ENCODE measurements at places on chromosomes 7 and 10. TPM values are rescaled to one million over a fixed set of nuclear protein-coding genes. Genes with fewer than 3 reads are reported as not detected.
A peak's percentile ranks its signal among the peaks of the same experiment; 100 is the strongest.

Gene CARD11
- 35.8 TPM for total RNA-seq

Gene EZH2
- total RNA-seq, result 3.7 TPM

Gene FAS
- 18.8 TPM for total RNA-seq

Gene MKX
- 5.2 TPM for total RNA-seq

- no peak for DNase-seq
These were observed 30.0 kb downstream of the SLC26A4 start for GRCh38 chr7:107690611-107691010.

DNA sequence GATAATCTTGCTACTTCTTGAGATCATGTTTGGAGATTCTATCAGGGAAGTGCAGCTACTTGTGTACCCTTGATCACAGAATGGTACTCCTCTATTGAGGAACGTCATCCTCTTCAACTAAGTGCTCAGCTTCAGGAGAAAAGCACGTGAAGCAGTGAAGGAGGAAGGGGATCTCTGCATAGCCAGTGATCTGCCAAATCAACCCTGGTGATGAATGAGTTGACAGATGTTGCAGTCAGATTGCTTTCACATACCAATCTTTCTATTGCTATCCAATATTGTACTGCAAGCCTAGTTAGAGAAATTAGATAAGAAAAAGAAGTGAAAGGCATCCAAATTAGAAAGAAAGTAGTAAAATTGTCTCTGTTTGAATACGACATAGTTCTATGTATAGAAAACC, 309.4 kb downstream of the TWIST1 start:
- no peak for DNase-seq

DNA sequence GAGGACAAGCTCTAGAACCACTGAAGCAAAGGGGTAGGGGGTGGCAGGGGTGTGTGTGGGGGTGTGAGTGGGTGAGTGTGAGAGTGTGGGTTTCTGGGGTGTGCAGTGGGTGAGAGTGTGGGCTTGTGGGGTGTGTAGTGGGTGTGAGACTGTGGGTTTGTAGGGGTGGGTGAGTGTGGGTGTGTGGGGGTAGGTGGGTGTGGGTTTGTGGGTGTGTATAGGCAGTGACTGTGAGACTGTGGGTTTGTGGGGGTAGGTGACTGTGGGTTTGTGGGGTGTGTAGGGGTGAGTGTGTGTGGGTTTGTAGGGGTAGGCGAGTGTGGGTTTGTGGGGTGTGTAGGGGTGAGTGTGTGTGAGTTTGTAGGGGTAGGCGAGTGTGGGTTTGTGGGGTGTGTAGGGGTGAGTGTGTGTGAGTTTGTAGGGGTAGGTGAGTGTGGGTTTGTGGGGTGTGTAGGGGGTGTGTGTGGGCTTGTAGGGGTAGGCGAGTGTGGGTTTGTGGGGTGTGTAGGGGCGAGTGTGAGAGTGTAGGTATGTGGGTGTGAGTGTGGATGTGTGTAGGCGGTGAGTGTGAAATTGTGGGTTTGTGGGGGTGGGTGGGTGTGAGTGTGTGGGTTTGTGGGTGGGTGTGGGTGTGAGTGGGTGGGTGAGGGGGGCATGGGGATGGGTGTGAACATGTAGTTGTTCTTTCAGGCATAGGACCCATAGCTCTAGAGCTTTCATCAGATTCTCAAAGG, 8.8 kb downstream of the NOS3 start:
- no peak for DNase-seq

GRCh38 chr10:107631876-107632275, 467.4 kb upstream of the SORCS1 start:
- no peak for DNase-seq

DNA sequence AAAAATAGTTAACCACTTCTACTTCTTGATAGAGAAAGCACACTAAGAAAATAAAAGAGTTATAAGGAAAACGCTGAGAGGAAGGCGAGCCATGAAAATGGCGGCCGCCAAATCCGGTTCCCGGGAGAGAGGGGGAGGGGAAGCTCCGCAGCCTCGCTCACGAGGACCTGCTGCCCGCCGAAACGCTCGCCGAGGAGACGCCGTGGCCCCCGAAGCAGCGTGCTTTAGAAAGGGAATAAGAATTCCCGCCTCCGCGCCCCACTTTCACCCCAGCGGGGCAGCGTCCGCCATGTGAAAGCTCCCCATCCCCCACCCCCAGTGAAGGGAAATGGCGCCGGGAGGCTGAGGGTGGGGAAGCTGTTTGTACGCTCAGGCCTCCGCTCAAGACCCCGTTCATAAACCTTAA, 505 bp downstream of the HNRNPA2B1 start:
- DNase-seq, result peak; percentile 74

DNA sequence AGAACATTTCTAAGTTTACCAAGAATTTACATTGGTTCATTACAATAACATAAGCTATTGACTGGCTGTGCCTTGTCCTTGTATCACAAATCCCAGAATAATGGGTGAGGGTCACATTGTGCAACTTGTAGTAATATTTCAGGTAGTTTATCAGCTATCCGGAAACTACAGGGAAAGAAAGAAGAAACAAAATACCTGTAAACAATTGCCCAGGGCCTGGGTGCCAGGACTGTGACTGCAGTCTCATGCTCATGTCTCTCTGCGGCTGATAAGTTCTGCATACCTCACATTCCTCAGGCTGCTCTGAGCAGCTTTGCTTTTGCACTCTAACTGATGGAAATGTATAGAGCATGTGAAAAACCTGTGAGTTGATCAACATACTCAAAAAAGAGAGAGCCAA, 131.8 kb upstream of the TRIM24 start:
- DNase-seq, result no peak

DNA sequence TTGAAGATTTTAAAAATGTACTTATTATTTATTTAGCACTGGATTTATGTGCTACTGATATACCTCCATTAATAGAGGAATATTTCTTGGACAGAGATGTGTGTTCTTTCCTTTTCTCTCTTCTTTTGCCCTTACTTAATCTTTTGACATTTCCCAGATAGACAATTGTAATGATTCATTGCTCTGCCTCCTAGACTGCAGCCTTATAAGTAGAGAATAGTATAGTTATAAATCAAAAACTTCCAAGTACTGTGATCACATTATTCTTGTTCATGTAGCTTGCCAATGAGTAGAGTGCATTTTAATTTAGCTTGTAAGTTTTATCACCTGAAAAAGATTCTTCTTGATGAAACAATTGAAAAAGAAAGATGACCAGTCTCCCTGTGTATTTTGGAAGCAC, 47.6 kb downstream of the CASD1 start:
- no peak for DNase-seq

GRCh38 chr7:92794391-92794790, 42.0 kb downstream of the CDK6 start:
- DNase-seq, result no peak

DNA sequence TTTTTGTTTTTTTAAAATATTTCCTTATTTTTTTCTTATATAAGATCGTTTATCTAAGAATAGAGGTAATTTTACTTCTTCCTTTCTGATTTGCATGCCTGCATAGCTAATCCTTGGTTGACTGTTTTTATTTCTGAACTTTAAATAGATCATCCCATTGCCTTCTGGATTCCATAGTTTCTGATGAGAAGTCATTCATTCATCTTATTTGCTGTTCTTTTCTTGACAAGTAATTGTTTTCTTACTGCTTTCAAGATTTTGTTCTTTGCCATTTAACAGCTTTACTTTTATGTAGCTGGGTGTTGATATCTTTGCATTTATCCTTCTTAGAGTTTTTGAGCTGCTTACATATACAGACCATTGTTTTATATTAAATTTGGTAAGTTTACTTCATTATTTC, 437.9 kb downstream of the SDK1 start:
- no peak for DNase-seq

GRCh38 chr7:148727501-148728278, 29.0 kb downstream of the CUL1 start:
- no peak for DNase-seq

- DNase-seq, result no peak
These were observed 73.0 kb upstream of the LEP start for GRCh38 chr7:128167791-128168666.

DNA sequence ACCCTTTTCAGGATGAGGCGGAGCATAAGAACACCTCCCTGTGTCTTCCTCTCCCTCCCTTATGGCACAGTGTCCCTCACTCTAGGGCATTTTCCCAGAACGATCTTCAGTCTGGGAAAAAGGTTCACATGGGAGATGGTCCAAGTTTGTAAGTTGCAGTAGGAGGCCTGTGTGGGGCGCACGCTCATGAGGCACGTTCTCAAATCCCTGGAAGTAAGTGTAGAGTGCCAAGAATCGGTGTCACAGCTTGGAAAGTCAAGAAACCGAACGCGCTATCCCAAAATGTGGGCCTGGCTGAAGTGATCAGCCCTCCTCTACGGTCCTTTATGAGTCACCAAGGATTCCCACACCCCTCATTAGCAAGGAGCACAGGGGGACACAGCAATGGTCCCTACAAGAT, 23.9 kb upstream of the SMARCD3 start:
- no peak for DNase-seq

- DNase-seq, result no peak
These were observed 97.3 kb upstream of the SFMBT2 start for GRCh38 chr10:7507887-7508726.

Measured in mucosa of gallbladder (tissue), 1 donor.